Sigmoid colon (tissue), 7 donors: ENCODE measurements at places on chromosomes 11 and 22. TPM values are rescaled to one million over a fixed set of nuclear protein-coding genes. Genes with fewer than 3 reads are reported as not detected.

GAL3ST3 gene
- total RNA-seq: not detected

ELFN2 gene
- under 0.01 TPM for total RNA-seq

VWCE gene
- 5.5 TPM for total RNA-seq

DENND6B gene
- 2.3 TPM for total RNA-seq

OSBP2 gene
- total RNA-seq: 1.4 TPM

C1QTNF5 gene
- total RNA-seq: 35.2 TPM

UBASH3B gene
- 12.9 TPM for total RNA-seq

MTFP1 gene
- 2.9 TPM for total RNA-seq

SLC29A2 gene
- total RNA-seq: 0.55 TPM

ABCG4 gene
- 0.55 TPM for total RNA-seq

HBD gene
- total RNA-seq: not detected

- H3K36me3 ChIP-seq: peaks cover 14% of the 10 kb centered on the region
- no peaks in the 10 kb centered on the region for H3K27me3 ChIP-seq
- H3K27ac ChIP-seq: peak overlapping the region; percentile 89
- H3K4me1 ChIP-seq: peaks cover 66% of the 10 kb centered on the region
- H3K4me3 ChIP-seq: no peak overlapping the region
- no peak for DNase-seq
Observed at GRCh38 chr11:68371171-68372041, 59.0 kb downstream of the LRP5 start.

DNA sequence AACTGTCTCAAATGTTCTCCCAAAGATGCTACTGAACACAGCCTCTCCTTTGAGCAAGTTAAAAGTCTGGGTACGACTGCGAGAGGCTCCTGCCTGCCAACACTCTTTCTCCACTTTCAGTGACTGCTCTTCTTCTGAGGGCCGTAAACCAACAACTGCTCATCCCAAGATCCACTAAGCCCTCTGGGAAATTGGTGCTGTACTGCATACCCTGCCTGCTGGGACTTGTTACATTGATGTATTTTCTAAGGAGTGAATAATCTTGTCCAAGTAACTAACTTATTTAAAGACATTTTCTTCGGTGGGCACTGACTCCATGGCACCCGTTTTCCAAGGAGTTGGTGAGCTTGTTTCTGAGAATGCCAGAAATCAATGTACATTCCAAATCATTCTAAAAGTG, 87.2 kb downstream of the ZNF280B start:
- peaks cover 5% of the 10 kb centered on the region for H3K27me3 ChIP-seq
- H3K36me3 ChIP-seq: no peaks in the 10 kb centered on the region
- no peak overlapping the region for H3K27ac ChIP-seq
- DNase-seq: no peak

- H3K4me3 ChIP-seq: no peak overlapping the region
- peaks cover 2% of the 10 kb centered on the region for H3K4me1 ChIP-seq
- no peaks in the 10 kb centered on the region for H3K27me3 ChIP-seq
- no peaks in the 10 kb centered on the region for H3K36me3 ChIP-seq
Observed at GRCh38 chr22:42185915-42186439, 55.4 kb upstream of the CYP2D6 start.

DNA sequence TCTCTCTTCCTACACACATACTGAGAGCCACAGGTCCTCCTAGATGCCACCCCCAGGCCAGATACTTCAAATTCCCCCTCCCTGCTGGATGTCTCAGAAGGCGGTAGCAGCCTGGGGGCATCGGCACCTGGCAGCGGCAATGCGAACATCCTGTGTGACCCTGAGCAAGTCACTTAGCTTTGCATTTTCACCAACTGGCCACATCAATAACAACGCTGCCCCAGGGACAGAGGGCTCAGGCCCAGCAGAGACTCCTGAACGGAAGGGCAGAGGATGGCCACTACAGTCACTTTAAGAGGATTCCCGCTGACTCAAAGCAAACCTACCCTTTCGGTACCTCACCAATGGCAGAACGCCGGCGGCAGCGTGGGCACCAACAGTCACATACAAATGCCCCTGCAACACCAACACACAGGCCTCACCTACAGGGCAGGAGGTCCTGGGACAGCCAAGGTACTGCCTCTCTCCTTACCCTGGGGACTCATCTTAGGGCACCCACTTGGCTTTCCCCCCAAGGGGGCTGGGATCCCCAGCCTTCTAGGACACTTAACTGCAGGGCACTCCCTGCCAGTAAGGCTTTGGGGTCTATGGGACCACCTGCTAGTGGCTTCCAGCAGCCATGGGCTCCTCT, 1.6 kb downstream of the LMO1 start:
- peak overlapping the region; percentile 52 for H3K4me3 ChIP-seq
- peaks cover 17% of the 10 kb centered on the region for H3K4me1 ChIP-seq
- peak; percentile 51 for DNase-seq
- H3K27ac ChIP-seq: no peak overlapping the region
- peaks cover 27% of the 10 kb centered on the region for H3K27me3 ChIP-seq

- no peak for DNase-seq
- no peaks in the 10 kb centered on the region for H3K36me3 ChIP-seq
- no peak overlapping the region for H3K27ac ChIP-seq
- H3K4me1 ChIP-seq: peaks cover 1% of the 10 kb centered on the region
- no peaks in the 10 kb centered on the region for H3K27me3 ChIP-seq
Observed at GRCh38 chr11:33052231-33052630, 12.9 kb downstream of the TCP11L1 start.

DNA sequence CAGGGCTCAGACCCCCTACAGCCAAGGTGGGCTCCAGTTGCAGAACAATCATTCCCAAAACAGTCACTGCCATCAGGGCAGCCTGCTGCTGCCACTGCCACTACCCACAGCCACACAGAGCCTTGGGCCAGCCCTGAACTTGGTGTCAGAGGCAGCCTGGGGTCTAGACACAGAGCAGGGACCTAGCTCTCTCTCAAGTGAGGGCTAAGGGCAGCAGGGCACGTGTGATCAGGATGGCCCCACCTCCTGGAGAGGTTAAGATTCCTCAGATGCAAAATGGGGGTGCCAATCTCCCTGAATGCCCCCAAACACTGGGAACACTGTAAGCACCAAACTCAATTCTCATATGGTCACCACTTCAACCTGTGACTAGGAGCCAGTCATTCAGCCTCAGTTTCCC, 15.6 kb downstream of the CABP7 start:
- H3K4me1 ChIP-seq: no peaks in the 10 kb centered on the region
- H3K4me3 ChIP-seq: no peak overlapping the region
- no peak overlapping the region for H3K27ac ChIP-seq
- H3K36me3 ChIP-seq: peaks cover 41% of the 10 kb centered on the region
- H3K27me3 ChIP-seq: no peaks in the 10 kb centered on the region

- no peak overlapping the region for H3K4me3 ChIP-seq
- H3K4me1 ChIP-seq: peaks cover 3% of the 10 kb centered on the region
- H3K27me3 ChIP-seq: no peaks in the 10 kb centered on the region
Observed at GRCh38 chr11:8105666-8106065, 24.7 kb downstream of the TUB start.

GRCh38 chr11:70159627-70160570, 43.2 kb upstream of the FADD start:
- H3K27me3 ChIP-seq: no peaks in the 10 kb centered on the region
- H3K27ac ChIP-seq: no peak overlapping the region
- H3K36me3 ChIP-seq: no peaks in the 10 kb centered on the region
- no peak for DNase-seq
- H3K4me3 ChIP-seq: no peak overlapping the region

- no peak overlapping the region for H3K4me3 ChIP-seq
- H3K4me1 ChIP-seq: no peaks in the 10 kb centered on the region
- H3K36me3 ChIP-seq: no peaks in the 10 kb centered on the region
- no peak for DNase-seq
- H3K27ac ChIP-seq: no peak overlapping the region
Observed at GRCh38 chr11:28770806-28771205, 662.6 kb downstream of the METTL15 start.

DNA sequence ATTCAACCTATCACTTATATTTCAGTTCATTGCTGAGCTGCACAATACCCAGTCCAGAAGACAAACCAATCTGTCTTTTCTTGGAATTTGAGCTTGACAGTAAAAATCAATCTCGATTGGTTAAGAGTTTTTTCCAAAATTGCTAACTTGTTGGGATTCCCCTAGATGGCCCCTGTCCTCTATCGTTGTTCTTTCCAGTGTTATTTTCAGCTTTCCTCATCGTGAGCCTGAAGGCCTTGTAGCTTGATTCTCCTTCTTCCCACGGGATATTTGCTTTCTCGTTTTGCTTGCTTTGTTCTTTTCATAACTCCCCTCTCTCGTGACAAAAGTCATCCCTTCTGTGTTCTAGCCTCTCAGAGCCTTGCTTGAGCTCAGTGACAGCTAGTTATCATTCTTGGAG, 3.1 kb downstream of the OR8B8 start:
- H3K4me3 ChIP-seq: no peak overlapping the region
- H3K27ac ChIP-seq: no peak overlapping the region
- DNase-seq: no peak
- H3K36me3 ChIP-seq: no peaks in the 10 kb centered on the region
- H3K27me3 ChIP-seq: no peaks in the 10 kb centered on the region

- no peaks in the 10 kb centered on the region for H3K36me3 ChIP-seq
- peak overlapping the region; percentile 61 for H3K27ac ChIP-seq
- H3K4me1 ChIP-seq: no peaks in the 10 kb centered on the region
- H3K4me3 ChIP-seq: no peak overlapping the region
- H3K27me3 ChIP-seq: no peaks in the 10 kb centered on the region
- DNase-seq: no peak
Observed at GRCh38 chr11:64056213-64056785, 20.6 kb downstream of the FLRT1 start.

DNA sequence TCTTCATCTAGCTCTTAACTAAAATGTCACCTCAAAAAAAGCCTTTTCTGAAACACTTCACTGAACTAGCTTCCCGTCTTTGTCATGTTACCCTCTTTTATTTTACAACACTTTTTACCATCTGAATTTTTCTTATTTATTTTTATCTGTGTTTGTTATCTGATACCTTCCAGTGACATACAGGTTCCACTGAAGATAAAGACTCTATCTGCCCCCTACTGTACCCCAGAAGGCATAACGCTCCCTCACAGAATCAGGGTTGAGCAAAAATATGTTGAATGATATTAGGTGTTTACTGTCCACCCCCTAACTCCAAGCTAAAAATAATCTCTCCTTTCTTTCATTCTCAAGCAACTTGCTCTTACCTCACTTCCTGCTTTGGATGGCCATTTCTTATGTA, 654.2 kb downstream of the NELL1 start:
- no peaks in the 10 kb centered on the region for H3K27me3 ChIP-seq
- H3K27ac ChIP-seq: no peak overlapping the region
- no peaks in the 10 kb centered on the region for H3K4me1 ChIP-seq
- no peaks in the 10 kb centered on the region for H3K36me3 ChIP-seq

DNA sequence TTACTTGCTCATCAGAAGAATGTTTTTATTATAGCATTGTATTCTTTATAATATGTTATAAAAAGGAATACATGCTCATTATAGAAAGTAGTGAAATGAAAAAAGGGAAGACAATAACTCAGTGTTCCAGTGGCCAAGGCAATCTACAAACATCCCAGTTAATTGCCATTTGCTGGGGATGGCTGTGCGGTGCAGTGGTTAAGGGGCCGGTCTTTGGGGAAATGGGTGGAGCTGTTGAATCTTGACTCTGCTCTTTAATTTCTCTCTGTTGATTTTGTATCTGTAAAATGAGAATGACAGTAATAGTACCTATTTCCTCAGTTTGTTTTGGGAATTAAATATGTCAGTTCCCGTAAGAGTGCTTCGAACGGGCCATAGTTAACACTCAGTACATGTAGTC, 212.7 kb upstream of the TBCEL start:
- no peak overlapping the region for H3K4me3 ChIP-seq
- DNase-seq: no peak
- H3K36me3 ChIP-seq: no peaks in the 10 kb centered on the region
- H3K27ac ChIP-seq: no peak overlapping the region
- H3K4me1 ChIP-seq: no peaks in the 10 kb centered on the region

DNA sequence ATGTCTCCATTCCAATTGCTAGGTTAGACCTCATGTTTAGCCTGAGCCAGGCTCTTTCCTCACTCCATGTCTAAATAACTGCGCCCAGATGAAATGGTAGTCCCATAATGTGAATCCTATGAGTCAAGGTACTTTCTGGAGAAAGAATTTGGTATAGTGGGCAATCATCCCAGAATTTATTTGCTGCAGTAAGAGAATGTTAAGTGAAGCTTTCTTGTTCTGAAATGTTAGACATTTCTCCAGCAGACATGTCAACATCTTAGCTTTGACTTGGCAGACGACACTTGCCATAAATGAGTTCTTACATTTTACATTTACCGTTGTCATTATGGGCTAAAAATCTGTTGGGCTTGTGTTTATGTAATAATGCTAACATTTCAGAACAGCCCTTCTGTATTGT, 165.2 kb downstream of the PGR start:
- DNase-seq: no peak
- H3K36me3 ChIP-seq: no peaks in the 10 kb centered on the region
- no peaks in the 10 kb centered on the region for H3K27me3 ChIP-seq
- no peak overlapping the region for H3K4me3 ChIP-seq

GRCh38 chr22:29780748-29781676, 13.8 kb downstream of the UQCR10 start:
- no peak for DNase-seq
- no peaks in the 10 kb centered on the region for H3K36me3 ChIP-seq
- peaks cover 39% of the 10 kb centered on the region for H3K4me1 ChIP-seq
- H3K27me3 ChIP-seq: no peaks in the 10 kb centered on the region

DNA sequence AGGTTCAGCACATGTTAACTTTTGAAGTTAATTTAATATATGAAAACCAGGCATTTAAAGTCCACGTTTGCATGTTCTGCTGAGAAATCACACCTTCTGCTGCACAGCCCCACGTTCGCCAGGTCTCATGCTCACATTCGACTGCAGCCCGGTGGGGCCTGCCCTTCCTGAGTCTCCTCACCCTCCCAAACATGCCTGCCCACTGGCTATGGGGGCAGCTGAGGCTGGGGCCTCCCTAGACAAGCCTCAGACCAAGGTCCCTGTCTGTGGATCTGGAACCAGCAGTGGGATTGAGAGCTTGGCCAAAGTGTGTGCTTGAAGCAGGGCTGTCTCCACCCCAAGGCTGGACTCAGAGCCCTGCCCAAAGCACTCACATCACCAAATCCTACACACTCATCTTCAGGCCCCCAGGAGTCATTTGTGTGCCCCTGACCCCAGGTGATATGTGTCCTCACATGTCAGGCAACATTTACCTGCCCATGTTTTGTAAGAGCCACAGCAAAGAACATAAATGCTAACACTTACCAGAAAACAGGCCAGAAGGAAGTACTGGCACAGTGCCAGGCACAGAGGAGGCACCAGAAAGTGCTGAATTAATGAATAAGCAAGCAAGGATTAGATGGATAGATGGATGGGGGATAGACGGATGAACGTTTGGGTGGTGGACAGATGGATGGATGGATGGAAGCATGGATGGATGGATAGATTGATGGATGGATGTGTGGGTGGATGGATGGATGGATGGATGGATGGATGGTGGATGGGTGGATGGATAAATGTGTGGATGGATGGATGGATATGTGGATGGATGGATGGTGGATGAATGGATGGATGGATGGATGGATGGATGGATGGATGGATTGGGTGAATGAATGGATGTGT, 9.4 kb upstream of the FADD start:
- no peak overlapping the region for H3K4me3 ChIP-seq
- no peaks in the 10 kb centered on the region for H3K4me1 ChIP-seq
- DNase-seq: no peak
- no peaks in the 10 kb centered on the region for H3K27me3 ChIP-seq
- no peaks in the 10 kb centered on the region for H3K36me3 ChIP-seq
